G401 (cell line): ENCODE measurements at places on chromosomes 12 and 14. TPM values are rescaled to one million over a fixed set of nuclear protein-coding genes. Genes with fewer than 3 reads are reported as not detected.

The RAD9B gene
- 0.41 TPM in 1 of 2 replicates, not detected in the other for total RNA-seq

The KRT71 gene
- not detected in 2 replicates for total RNA-seq

The SMCO2 gene
- not detected in 2 replicates for total RNA-seq

The PROX2 gene
- not detected in 2 replicates for total RNA-seq

The ATL1 gene
- total RNA-seq = 2.8 TPM in 1 of 2 replicates, not detected in the other

The SLC6A13 gene
- not detected in 2 replicates for total RNA-seq

The FGF6 gene
- total RNA-seq = not detected in 2 replicates
